ENCODE measurements at places on chromosomes 16 and 17.

DNA sequence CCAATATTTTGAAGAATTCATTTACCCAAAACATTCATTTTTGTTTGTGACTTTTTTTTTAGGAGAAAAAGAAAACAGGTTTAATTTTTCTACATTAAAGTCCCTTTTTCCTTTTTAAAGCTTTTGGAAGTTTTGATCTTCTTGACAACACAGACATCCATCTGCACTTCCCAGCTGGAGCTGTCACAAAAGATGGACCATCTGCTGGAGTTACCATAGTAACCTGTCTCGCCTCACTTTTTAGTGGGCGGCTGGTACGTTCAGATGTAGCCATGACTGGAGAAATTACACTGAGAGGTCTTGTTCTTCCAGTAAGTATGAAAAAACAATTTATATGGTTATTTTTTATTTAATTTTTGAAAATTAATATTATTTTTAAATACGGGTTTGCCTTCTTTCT, 37.2 kb downstream of the SIAH1 start:
- no peak for DNase-seq

DNA sequence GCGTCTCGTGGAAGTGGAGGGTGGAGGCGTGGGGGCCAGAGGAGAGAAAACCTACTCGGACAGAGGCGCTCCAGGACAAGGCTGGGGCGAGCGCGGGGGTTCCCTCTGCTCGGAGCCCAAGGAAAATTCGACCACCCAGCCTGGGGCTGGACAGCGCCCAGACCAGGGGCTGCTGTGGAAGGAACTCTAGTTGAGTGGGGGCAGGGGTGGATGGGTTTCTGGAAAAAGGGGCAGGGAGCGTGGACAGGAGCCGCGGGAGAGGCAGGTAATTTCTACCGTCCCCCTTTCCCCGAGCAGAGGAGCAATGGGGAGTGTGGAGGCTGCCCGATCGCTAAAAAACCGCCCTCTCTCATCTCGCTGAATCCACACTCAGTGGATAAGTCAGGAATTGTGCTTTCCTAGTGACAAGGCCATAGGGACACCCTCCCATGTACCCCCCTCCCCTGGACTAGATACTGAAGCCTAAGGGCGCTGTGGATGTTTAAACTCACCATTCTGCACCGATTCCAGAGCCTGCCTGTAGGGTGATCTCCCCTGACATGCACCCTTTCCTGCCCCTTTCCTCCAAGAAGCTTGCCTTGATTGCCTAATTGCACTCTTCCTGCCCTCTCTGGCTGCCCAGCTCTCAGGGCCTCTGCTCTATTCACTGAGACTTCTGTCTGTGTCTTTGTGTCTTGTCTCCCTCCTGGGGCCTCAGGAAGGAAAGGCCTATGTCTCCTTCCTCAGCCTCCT, 90.7 kb upstream of the TMEM97 start:
- DNase-seq, result no peak

DNA sequence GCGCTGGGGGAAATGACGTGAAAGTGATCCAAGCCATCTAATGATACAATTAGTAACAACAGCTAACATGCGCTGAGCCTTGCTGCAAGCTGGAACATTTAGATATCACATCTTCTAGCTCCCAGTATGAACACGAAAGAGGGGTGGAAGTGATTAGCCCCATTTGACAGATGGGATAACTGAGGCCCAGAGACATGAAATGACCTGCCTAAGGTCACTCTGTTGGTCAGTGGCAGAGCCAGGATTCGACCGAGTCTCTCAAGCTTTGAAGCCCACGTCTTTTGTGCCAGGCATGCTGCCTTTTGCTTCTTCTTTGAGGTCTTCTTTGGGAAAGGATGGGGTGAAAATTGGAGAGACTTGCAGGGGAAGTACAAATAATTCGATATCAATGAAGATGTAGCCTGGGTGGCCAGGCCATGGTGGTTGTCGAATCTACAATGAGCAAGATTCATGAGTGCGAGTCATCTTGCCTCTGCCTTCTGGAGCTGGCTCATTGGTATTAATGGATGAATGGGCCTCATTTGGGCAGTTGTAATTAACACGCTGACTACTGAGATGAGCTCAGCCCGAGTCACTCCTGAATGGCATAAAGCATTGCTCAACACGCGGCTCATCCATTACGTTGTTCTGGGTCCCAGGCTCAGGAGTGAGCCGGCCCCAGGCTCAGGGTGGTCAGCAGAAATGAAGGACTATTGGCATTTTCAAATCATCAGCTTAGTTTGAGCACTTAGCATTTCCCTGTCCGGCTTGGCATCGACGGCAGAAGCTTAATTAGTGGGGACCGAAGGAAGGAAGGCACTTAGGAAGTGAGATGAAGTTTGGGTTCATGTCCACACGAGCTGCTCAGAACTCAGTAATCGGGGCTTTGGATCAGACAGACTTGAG, 28.0 kb upstream of the GPRC5B start:
- DNase-seq, result no peak

DNA sequence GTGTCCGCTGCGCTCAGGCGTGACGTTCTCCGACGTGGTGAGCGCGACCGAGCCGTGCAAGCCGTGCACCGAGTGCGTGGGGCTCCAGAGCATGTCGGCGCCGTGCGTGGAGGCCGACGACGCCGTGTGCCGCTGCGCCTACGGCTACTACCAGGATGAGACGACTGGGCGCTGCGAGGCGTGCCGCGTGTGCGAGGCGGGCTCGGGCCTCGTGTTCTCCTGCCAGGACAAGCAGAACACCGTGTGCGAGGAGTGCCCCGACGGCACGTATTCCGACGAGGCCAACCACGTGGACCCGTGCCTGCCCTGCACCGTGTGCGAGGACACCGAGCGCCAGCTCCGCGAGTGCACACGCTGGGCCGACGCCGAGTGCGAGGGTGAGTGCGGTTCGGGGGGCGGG, 11.2 kb downstream of the NGFR start:
- no peak for DNase-seq

- no peak for DNase-seq
These were observed 7.6 kb upstream of the FZD2 start for GRCh38 chr17:44549686-44550085.
